ENCODE measurements at places on chromosomes 11 and 22.

DNA sequence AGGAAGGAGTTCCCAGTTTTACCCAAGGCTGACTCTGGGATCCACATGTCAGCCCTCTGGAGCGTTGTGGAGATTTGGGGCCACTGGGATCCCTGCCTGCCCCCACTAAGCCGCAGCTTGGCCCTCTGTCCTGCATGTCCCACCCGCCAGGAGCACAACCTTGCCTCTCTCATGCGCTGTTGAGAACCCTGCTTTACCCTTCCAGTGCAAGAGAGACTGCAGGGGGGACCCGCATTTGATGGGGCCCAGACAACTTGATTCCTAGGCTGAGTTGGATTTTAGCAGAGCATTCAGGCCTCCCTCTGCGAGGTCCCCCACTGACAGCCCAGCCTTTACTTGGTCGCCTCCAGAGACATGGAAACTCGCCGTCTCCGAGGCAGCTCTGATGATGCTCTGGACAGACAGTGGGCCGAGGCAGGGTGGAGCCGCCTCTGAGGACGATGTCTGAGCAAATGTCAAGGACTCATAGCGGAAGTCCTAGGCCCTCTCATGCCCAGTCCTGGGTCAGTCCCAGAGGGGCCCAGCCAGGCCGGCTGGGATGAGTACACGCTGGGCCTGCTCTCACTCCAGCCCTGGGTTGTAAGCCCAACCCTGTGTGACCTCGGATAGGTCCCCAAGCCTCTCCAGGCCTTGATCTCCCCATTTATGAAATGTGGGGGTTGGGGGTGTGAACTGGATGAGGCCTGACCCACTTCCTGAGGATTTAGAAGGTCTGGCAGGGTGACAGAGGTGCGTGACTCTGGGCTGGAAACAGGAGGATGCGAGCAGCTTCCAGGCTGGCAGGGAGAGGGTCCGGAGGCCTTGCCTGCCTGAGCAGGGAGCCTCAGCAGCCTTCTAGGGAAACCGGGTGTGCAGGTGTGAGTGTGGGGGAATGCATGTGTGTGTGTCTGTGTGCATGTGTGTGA lies 630 bp downstream of the CD5 start:
- no peak for DNase-seq

DNA sequence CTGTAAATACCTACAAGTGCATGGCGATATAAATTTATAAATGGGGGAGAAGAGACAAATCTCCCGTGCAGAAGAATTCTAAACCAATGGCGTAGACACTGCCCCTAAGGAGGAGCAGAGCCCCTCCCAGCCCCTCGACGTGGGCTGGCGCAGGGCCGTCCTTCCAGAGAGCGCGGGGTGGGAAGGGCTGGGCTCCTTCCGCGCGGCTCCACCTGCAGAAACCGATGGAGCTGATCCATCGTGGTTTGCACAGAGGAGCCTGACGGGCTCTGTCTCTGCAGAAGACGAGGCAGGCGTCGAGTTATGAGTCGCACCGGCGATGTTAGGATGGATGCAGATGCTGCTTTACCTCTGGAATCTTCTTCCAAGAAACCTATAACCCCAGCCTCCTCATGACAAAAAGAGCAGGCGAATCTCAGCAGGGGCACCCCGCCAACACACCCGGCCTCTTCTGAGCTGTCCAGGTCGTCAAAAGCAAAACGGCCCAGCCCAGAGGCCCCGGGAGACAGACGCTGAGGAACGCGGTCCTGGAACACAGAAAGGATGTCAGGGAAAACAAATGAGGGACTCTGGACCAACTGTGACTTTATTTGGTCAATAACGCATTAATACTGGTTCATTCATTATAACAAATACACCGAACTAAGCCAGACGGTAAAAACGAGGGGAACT lies 11.0 kb upstream of the B4GALNT4 start:
- DNase-seq = peak; percentile 21

DNA sequence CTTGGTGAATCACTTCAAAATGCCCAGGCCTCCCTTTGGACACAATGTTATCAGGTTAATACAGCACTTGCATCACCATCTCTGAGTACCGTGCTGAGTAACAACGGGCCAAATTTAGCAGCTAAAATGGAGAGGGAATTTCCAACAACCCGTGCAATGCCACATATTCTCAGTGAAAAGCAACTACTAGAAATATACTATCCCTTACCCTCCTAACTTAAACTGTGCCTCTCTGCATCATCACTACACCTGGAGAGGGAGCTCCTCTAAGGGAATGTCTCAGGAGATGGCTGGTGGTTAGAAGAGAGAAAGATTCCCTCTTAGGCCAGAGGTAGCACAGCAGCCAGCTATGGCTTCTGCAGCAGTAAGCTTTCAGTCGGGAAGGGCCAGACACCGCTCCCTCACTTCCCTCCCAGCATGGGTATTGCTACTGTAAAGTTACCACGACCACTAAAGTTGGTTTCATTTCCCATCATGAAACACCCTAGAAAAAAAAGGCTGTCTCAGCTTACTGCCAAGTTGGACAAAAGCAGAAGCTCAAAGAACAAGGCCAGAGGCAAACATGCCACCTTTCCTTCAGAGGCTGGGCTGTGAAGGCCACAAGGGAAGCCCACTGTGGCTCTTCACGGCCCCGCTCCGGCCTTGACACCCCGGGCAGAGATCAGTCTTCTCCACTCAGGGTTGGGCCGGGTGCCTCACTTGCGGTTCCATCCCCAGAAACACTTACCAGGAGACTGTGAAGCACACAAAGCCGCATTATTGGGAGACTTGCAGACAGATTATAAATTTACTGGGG lies 3.9 kb downstream of the MAML2 start:
- peak; percentile 49 for DNase-seq

DNA sequence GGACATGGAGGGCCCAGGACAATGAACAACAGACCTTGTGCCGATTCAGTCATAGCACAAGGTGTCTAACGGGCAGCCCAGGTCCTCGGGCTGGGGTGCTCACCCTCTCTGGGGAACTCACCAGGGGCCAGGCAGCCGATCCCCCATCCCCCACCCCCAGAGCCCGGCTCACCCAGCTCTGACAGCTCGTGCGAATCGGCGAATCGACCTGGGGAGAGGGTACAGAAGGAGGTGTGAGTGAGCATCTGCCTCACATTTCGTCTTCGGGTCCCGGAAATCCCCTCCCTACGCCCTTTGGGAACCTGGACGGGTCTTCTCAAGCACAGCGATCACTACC lies 423 bp downstream of the PEX16 start:
- DNase-seq = no peak

DNA sequence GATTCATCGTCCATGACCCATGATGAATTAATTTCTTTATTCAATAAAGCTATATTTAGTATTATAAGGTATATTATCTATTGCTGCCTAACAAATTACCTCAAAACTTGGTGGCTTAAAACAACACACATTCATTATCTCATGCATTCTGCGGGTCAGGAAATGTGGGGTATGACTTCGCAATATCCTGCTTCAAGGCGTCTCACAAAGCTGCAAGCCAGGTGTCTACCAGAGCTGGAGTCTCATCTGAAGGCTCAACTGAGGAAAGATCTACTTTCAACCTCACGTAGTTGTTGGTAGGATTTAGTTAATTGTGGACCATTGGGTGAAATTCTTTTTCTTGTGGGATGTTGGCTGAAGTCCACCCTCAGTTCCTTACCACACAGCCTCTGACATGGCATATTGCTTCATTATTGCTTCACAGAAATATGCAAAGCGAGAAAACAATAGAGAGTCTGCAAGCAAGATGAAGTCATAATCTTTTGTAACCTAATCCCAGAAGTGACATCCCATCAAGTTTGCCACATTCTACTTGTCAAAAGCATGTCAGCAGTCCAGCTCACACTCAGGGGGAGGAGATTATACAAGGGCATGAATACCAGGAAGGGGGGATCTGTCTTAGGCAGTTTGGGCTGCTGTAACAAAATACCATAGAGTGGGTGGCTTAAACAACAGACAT lies 45.1 kb downstream of the KREMEN1 start:
- DNase-seq = no peak

All from right hindlimb (tissue), 1 donor.